Stimulated activated CD4-positive, alpha-beta T cell treated with anti-CD3 and anti-CD28 coated beads, Interleukin-2, amount 100 ng/mL, for 48 hours (primary cell): ENCODE measurements at places on chromosomes 7 and 10.

DNA sequence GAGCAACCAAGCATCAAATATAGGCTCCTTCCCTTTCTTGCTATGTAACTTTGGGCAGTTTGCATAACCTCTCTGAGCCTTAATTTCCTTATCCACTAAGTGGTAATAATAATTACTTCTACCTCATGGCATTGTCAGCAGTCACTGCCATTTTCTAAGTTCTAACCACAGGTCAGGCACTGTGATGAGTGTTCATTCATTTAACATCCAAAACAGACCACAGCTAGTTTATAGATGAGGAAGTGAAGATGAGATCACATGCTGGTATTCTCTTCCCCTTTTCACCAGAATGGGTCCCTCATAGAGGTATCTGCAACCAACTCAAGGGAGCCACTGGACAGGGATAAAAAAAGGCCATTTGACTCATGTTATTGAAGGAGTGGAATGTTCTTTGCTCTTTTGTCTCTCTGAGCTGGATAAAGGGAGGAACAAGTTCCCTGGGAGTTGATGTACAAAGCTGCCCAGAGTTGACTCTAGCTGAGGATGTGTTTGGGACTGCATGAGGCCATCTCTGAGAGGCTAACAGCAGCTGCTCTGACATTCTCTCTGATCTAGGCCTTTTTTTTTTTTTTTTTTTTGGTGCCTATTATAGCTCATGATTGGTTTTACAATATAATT is 65.0 kb downstream of the DNAJC12 start:
- DNase-seq, result no peak

- no peak for DNase-seq
These were observed 47.0 kb upstream of the PLEKHA1 start for GRCh38 chr10:122327237-122328206.

DNA sequence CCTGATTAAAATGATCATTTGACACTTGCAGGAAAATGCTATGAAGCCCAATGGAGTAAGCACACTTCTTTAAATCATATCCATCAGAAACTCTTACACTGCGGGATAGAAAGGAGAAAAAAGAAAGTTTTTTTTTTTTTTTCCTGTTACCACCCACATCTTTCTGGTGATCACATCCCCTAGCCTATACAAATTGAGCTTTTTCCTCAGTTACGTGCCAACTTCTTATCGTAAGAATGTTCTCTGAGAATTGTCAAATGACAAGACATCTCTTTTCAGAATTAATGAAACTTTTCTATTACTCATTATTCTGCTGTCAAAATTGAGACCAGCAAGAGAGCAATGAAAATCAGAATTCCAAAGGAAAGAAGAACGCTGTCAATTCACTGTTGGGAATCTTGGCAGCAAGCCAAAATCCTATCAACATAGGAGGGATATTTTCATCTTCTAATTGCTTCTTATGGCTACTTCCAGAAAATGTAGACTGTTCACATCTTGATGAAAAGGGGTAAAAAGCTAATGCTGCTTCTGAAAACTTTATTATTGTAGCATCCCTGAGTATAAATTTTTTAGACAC is 179.5 kb downstream of the ADAM12 start:
- no peak for DNase-seq

DNA sequence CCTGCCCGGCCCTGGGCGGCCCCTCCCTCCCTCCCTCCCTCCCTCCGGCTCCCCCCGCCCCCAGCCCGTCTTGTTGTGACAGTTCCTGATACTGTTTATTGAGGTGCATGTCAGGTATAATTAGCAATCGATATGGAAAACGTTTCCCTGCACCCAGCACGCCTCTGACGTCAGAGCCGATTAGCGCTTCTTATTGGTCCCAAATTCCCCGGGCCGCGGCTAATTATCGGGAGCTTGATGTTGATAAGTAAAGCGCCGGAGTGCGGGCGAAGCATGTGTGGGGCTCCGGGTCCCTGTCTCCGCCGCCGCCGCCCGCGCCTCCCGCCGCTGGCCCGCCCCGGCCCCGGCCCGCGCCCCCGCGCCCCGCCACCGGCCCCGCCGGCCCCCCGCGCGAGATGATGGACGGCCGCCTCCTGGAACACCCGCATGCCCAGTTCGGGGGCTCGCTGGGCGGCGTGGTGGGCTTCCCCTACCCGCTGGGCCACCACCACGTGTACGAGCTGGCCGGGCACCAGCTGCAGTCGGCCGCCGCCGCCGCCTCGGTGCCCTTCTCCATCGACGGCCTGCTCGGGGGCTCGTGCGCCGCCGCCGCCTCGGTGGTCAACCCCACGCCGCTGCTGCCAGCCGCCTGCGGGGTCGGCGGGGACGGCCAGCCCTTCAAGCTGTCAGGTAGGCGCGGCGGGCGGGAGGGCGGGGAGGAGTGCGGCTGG is at the start of gene UNCX:
Gene UNCX (plus strand): TSS at position 250 of the 710 bp plus-strand sequence. CDS start 146 bp downstream, at position 396.
- no peak for DNase-seq

DNA sequence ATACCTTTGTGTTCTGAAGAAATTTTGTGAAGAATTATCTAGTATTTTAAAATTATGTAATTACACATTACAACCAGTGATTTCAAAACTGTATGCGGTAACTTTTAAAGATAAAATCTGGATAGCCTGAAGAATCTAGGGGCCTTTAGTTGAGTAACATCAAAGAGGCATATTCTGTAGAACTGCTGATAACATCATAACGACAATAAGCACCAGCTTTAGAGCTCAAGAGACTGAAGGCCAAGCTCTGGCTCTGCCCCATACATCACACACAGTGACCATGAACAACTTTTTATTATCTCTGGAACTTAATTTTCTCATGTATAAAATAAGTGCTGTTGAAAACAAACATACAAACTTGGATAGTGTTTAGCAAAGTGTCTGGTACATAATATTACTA is 121.1 kb upstream of the RHOBTB1 start:
- no peak for DNase-seq

DNA sequence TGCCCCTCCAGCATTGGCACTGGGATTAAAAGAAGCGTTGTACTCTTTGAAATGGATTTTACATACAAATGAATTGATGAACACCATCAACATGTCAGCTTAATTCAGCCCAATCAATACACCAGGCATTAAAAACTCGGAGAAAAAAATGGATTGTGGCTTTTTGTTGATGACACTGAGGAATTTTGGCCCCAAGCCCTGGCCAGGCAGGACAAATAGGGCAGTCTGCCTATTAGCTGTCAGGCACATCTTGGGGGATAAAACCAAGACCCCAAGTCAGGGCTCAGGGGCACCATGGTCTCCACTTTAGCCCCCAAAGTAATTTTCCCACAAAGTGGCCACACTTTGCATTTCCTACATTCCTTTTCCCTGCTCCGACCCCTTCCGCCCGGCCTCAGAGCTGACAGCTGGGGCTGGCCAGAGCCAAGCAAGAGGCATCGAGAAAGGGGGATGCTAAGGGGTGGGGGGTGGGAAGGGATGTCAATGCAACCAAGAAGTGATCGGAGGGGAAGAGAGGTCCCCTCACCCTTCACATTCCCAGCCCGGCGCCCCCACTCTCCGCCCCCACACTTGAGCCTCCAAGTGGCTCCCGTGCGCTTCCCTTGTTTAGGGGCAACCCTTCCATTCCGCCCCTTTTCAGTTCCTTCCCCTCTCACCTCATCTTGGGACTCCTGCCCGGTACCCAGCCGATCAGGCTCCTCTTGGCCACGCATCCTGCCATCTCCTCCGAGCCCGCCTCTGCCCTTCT is 711 bp downstream of the HIP1 start:
- DNase-seq, result no peak

DNA sequence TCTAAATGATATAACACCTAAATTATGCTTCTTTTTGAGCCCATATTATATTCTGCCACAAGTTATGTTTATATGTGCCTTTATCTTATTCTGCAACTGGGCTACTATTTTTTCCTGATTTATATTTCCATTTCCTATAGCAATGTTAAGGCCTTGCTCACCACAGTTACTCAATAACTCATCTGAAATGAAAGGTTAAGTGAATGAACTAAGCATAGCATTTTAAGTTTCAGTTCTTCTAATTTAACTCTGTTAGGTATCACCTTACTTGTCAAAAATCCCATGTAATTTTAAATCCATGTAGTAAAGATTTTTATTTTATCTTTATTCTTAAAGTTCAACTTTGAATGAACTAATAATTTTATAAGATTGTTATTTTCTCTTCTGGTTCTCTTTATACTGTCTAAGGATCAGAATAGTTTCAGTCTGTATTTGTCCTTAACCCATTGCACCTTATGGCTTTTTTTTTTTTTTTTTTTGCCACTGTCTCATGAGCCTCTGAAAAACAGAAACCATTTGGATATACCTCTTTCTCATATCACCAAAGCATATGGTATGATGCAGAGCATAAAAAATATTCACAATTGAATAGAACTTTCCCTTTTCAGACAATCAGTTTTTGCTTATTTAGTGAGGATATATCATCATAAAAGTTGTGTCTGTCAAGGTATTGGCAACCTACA is 301.8 kb upstream of the ZWINT start:
- DNase-seq, result no peak

- DNase-seq, result no peak
These were observed 25.0 kb upstream of the ADD3 start for GRCh38 chr10:109982812-109983211.

DNA sequence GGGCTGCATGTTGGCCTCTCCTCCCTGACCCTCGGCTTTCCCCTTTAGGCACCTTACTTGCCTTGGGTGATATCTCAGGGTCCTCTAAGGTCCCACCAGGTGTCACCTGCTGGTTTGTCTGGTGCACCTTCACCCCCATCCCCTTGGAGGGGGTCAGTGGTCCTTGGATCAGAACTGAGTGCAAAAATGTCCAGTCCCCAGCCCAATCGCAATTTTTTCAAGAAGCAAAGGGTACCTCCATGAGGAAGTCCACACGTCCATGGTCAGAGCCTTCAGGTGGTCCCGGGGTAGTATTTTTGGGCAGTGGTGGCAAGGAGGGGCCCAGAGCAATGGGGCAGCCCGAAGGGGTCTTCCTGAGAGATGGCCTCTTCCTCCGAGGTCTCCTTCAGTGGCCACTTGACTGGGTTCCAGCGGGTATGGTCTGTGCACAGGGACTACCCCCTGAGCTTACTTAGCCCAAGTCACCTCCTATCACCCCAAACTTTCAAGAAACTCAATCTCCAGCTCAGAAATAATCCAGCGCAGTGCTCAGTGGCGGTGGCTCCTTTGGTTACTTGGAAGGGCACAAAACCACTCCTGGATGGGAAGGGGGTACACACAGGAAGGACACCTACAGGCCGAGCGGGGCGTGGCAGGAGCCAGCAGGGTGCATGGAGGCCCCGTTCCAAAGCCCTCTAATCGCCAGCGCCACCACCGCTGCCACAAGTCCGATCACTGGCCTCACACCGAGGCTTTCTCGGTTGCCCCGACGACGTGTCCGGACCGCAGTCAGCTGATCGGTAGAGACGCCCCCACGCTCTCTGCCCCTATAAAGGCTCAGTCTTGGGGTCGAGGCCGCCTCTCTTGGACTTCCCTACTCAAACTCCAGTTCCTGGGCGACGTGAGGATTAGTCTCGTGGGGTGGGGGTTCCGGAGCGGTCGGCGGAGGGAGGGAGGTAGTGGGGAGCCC is 4.5 kb downstream of the SAP25 start:
- DNase-seq, result no peak

- DNase-seq, result no peak
These were observed 224.7 kb downstream of the CHRM2 start for GRCh38 chr7:137093198-137093597.

- DNase-seq, result no peak
These were observed 522.5 kb downstream of the TYW1 start for GRCh38 chr7:67519171-67519570.

GRCh38 chr7:101598986-101599771 is 29.9 kb downstream of the MYL10 start:
- DNase-seq, result no peak
